ENCODE measurements at places on chromosomes 7 and 10.

DNA sequence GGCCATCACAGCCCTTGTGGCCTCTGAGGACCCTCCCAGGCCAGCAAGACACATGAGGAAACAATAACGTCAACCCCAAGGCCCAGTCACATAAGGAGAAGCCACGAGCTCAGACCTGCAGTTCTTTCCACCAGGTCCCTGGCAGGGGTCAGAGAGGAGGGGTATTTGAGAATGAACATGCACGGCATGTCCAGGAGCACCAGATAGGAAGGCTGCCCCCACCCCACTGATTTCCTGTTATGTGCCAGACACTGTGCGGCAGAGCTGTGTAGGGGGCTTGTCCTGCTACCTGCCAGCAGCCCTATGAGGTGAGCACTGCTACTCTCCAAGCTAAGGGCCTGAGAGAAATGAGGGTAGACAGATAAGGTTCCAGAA is 40.7 kb upstream of the ZMIZ1 start:
- DNase-seq = no peak

DNA sequence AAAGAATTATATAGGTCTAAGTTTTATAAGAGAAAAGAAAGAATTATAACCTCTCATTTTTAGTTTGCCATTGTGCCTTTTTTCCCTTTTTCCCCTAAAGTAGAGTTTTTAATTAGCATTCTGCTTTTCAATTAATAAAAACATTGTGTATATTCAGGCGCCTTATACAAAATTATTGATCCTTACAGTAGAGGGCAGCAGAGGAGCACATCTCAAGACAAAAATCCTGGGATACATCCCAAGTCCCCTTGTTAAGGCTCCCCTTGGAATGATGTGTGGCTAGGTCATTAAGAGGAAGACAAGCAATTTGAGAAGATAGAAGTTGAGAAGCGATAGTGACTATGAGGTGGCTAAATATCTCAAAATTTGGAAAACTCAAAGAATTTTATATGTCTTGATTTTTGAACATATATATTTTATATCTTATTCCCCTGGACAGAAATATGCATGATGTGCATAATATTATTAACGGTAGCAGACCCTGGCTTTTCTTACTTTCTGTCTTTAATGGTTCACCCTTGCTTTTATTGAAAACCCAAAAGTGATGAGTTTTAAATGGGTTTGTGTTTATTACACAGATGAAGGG is 19.1 kb upstream of the TPK1 start:
- peak; percentile 40 for DNase-seq

GRCh38 chr7:14698239-14698638 is 204.3 kb downstream of the DGKB start:
- peak; percentile 11 for DNase-seq

DNA sequence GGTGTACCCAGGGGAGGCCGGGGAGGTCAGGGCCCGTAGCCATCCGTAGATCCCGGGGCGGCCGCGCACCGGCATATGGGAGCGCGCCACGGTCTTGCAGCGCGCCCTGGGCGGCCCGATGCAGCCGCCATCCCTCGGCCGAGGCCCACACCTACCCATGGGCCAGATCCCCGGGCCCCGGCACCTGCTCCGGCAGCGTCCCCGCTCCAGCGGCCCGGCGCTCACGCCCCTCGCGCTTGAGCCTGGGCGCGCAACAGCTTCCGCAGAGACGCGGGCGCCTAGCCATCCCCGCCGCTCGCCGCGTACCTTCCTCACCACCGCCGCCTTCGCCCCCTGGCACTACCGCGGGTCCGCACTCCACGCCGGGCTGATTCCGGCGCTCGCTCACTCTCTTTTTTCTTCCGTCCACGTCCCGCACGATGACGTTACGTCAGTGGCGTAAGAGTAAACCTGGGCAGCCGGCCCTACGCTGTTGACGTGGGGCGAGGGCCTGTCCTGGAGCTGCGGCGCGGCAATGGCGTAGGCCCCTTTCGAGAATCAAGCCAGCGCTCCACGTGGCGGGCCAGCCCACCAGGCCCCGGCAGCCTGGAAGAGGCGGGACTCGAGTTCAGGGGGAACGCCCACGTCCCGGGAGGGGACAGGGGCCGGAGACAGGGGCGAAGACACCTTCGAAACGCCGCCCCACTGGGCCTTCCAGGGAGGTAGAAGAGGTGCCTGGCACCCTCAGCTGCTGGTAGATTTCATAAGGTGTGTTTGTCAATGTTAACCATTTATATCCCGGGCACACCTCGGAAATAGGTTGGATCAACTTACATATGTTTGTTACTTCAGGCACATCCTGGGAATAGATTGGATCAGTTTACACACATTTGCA is at the start of gene ALDH18A1:
Gene ALDH18A1, minus strand, starts transcription at position 421 of the 874 bp plus-strand sequence. CDS start 3,334 bp downstream, outside the sequence.
- peak; percentile 92 for DNase-seq

GRCh38 chr10:85618841-85619240 is 747.8 kb downstream of the GRID1 start:
- DNase-seq = no peak

GRCh38 chr7:117621075-117621618 is 141.3 kb downstream of the CFTR start:
- no peak for DNase-seq

GRCh38 chr7:156935250-156935649 is 14.3 kb upstream of the NOM1 start:
- no peak for DNase-seq

DNA sequence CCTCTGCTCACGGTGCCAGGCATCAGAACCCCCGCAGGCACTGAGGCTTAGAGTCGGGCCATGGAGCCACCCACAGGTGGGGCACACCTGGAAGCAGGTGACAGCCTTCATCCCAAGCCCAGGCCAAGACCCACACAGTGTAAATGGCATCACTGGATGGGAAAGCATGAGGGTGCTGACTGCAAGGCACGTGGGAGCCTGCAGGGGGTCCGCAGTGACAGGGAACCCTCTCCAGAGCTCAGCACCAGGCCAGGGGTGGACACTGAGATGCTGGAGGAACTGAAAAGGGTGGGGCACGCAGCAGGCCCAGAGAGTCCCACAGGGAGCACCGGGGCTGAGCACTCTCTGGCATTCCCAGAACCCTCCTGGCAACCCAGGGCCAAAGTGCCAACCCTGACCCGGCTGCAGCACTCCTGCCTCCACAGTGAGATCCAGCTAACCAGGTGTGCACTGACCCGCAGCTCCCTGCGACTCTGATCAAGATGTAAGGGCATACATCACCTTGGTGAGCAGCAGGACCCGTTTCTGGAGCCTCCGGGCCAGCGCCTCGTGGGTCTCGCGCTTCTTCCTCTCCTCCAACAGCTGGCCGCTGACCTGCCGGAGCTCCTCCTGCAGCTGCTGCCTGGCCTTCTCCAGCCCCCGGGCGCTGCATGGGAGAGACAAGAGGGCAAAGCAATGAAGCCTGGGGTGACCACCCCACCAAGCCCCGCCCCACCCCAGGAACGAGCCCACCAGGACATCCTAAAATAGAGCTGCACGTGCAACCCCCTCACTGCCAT is 163.9 kb downstream of the MAD1L1 start:
- no peak for DNase-seq

DNA sequence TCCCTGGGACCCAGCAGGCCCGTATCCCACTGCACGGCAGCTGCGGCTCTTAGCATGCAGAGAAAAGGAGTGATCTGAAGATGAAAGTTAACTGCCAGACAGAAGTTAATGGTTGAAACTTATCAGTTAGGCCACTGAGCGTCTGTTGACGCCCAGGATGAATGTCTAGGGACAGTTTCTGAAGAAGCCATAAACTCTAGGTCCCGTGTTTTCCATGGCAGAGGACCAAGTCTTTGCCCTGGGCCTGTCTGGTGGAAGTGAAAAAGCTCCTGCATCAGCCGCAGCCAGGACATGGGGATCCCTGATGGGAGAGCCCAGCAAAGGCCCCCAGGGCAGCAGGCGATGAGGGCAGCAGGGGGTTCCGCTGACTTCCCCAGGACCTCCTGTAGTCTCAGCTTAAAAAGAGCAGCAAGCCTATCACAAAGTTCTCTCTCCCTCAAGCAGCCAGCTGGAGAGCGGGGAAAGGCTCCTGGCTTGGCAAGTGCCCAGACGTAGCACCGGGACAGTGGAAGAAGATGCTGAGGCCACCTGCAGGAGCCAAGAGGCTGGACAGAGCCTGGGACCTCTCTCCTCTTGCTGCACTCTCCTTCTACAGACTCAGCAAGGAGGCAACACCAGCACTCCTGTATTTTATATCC is 79.6 kb downstream of the TNS3 start:
- DNase-seq = no peak

DNA sequence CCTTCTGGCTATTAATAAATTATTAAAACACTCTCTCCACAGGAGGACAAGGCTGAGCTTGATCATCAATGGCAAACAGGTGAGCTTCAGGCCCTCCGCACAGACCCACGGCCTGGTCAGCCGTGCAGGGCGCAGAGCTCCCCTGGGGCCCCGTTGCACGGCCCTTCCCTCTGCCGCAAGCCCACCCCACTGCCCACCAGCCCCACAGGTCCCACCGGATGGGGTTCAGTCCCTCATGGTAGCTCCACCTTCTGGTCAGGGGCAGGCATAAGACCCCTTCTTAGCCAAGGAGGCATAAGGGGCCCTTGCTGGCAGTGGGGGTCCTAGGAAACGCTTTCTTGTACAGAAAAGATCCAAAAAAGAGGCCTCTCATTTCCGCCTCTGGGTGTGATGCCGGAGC is 84.6 kb downstream of the MAD1L1 start:
- DNase-seq = no peak

GRCh38 chr7:14688208-14688607 is 214.3 kb downstream of the DGKB start:
- DNase-seq = no peak

- no peak for DNase-seq
Observed at GRCh38 chr10:104337521-104337984, 712 bp downstream of the ITPRIP start.

- DNase-seq = no peak
Observed at GRCh38 chr10:70295321-70295720, 11.5 kb upstream of the NPFFR1 start.

DNA sequence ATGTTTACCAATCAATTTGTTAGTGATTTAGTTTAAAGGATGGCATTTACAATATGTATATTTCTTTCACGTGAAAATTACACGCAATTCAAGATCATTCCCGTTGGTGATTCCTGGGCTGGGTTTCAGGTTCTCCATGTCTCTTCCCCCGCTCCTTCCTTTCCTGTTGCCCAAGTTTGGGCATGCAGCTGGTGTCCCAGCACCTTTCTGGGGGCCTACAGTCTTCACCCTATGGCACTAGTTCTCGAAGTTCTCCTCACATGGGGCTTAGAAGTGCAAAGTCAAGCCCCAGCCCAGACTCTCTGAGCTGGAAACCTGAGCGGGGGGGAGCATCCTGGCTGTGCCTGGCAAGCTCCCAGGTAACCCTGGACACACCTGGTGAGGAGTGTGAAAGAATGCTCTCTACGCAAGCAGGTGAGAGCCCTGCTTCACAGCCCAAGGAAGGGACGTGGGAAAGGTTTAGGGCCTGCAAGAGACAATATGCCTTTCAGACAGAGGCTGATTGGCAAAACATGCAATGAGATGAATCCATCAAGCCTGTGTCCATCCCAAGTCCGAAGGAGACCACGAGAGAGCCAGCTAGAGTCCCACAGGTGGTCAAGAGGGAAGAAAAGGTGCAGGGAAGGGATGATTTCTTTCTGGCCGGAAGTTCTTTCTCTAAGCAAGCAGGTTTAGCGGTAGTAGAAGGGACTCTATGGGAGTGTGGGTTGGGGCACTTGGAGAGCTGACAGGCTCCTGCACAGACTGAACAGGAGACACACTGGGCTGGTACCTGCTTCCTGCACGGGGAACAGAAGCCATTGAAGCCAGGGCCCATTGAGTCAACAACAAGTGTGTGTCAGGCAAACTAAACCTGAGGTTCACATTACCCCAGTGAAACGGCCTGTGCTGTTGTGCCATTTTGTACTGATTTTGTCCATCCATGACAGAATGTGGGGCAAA is 131.1 kb downstream of the ADARB2 start:
- no peak for DNase-seq

- no peak for DNase-seq
Observed at GRCh38 chr10:65753532-65753931, 1172.3 kb upstream of the LRRTM3 start.

DNA sequence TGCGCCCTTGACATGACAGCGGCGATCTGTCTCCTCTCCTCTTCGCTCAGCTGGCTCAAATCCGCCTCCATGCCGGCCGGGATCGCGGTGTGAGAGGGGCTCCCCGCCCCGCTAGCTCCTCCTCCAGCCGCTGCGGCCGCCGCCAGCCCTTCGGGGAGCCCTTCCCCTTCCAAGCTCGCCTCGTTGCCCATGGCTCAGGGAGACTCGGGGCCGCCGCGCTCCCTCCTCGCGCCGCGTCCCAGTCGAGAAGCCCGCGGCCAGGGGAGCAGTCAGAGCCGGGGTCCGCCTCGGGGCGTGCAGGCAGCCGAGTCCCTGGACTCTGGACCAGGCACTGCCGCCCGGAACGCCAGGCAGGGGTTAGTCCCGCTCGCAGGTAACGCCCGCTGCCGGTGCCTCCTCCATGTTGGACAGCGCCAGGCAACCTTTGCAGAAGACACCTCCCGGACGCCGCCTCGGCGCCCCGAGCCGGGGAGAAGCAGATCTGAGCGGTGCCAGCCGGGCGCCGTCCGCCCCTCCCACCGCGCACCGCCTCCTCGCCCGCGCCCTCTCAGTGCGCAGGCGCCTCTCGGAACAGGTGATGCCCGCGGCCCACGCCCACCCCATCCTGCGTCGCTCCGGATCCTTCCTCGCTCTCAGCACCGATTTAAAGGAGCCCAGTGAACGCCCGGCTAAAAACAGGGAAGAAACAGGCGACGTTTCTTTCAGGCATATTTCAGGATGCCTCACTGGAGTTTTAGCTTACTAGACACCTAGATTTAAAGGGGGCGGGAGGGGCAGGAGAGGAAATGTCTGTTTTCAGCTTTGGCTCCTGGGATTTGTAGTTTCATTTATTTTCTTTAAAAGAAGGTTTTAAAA is at the start of gene PCLO:
Gene PCLO, minus strand, starts transcription at position 483 of the 855 bp plus-strand sequence. Its CDS starts 292 bp downstream, at position 191.
- DNase-seq = peak; percentile 41

- DNase-seq = no peak
Observed at GRCh38 chr10:78778444-78779338, 290.1 kb upstream of the ZMIZ1 start.

DNA sequence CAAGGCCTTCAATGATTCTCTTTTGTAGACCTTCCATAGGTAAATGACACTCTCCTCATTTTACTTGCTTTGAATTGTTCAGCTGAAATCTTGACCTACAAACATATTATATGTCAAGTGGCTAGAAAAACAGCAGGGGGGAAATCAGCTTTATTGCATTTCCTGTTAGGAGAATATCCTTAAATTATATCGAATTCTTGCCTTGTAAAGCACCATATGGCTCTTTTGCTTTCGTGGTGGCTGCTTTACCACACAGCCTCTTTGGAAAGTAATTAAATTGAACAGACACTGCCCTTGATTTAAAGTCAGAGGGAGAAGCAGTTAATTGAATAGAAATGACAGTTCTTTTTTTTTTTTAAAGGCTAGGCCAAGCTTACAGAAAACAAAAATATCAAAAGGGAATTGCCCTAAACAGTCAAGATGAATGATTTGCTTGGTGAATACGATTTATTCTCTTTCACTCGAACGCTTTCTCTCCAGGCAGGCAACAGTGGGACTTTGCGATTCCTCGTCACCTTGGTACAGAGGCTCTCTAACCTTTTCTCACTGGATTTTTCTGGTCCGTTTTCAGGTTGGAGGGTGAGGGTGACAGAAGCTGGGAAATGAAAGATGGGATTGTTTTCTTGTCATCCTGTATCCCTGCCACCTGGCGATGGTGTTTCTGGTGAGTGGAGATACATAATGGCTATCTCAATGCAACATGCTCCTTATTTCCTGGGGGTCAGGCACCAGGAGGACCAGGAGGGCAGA is 126.0 kb downstream of the GATA3 start:
- no peak for DNase-seq
